Osteocyte (in vitro differentiated cells): ENCODE measurements at places on chromosomes 7 and 10. TPM values are rescaled to one million over a fixed set of nuclear protein-coding genes. Genes with fewer than 3 reads are reported as not detected.

DNA sequence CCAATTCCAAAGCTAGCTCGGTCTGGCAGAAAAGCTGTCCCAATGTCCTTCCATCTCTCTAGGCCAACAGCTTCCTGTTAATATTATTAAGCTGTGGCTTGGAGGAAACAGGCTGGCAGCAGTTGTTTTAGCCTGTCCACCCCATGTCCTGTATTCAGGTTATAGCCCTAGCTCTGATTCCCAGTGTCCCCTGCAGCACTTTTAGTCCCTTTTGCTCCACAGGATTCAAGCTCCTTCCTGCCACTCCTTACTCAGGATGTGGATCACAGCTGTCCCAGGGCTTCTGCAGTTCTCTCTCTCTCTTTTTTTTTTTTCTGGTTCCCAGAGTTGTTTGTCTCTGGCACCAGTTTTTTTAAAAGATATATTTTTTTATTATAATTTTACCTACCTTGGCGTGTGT lies 85.2 kb downstream of the PPP1R17 start:
- peaks cover 26% of the 10 kb centered on the region for H3K36me3 ChIP-seq
- DNase-seq = no peak
- no peaks in the 10 kb centered on the region for H3K27me3 ChIP-seq
- H3K4me1 ChIP-seq = peaks cover 6% of the 10 kb centered on the region
- no peak overlapping the region for H3K27ac ChIP-seq

- no peak overlapping the region for H3K4me3 ChIP-seq
- no peak for DNase-seq
- H3K4me1 ChIP-seq = peaks cover 11% of the 10 kb centered on the region
These were observed 401.4 kb downstream of the TNS3 start for GRCh38 chr7:47180516-47180826.

- H3K36me3 ChIP-seq = peaks cover 8% of the 10 kb centered on the region
- DNase-seq = no peak
- peak overlapping the region; percentile 17 for H3K27ac ChIP-seq
- H3K4me3 ChIP-seq = no peak overlapping the region
- H3K4me1 ChIP-seq = peaks cover 15% of the 10 kb centered on the region
These were observed 84.4 kb downstream of the LRRC4 start for GRCh38 chr7:127946847-127947246.

DNA sequence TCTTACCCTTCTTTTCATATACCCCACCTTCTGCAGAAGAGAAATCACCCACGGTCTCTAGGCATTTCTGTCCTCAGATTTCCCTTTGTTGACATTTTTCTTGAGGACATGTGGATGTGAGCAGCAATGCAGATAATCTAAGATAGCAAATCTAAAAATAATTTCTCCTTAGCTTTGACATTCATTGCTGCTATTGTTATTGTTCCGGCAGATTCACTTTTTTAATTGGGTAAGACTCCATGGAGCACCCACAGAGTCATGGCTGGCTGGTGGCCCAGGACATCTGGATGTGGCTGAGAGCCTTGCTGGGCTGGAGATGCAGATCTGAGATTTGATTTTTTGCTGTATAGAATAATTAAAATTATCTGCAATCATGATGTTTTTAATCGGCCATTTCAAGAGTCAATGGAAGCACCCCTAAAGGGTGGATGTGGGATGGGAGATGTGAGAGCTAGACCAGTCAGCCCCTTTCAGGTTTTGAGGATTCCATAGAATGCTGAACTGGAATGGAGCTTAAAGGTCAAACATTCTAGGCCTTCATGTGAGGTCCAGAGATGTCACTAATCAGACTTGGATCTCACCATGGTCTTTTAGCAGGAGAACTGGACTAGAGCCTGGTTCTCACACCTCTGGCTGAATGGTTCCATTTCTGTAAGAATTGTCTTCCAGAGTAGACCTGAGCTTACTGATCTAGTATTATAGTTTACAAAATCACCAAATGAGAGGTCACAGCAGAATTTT lies 37.5 kb downstream of the TAS2R41 start:
- H3K4me3 ChIP-seq = no peak overlapping the region
- DNase-seq = no peak
- H3K36me3 ChIP-seq = no peaks in the 10 kb centered on the region
- H3K4me1 ChIP-seq = peaks cover 51% of the 10 kb centered on the region
- H3K27ac ChIP-seq = no peak overlapping the region

DNA sequence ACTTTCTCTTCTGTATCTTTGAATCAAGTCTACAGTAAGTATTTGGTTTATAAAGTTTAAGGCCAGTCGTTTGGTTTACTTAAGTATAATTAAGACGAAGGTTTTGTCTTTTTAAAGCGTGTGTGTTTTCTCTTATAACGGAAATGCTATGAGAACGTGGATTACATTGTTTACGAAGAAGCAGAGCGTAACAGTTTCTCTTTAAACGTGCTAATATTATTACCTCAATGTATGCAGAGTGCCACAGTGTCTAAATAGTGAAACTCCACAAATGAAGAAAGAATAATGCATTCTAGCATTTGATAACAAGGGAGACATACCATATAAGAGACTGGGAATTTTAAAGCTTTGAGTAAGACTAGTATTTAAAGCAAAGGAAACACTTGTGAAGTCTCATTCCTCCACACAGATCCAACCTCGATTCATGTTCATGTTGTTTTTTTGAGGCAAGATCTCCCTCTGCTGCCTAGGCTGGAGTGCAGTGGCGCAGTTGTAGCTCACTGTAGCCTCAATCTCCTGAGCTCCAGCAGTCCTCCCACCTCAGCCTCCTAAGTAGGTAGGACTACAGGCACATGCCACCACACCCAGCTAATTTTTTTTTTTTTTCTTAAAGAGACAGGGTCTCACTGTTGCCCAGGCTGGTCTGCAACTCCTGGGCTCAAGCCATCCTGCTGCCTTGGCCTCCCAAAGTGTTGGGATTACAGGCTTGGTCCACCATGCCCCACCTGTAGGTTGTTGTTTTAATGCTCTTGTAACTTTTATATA lies 75.1 kb downstream of the ANKRD61 start:
- peak overlapping the region; percentile 77 for H3K4me3 ChIP-seq
- peaks cover 34% of the 10 kb centered on the region for H3K4me1 ChIP-seq
- peak overlapping the region; percentile 93 for H3K27ac ChIP-seq

ZCWPW1 gene
- 4.4 and 5.0 TPM in 2 replicates for total RNA-seq
